ENCODE measurements at places on chromosomes 1 and 21.

- DNase-seq = no peak
Observed at GRCh38 chr1:40974945-40975344, 4.6 kb upstream of the CTPS1 start.

DNA sequence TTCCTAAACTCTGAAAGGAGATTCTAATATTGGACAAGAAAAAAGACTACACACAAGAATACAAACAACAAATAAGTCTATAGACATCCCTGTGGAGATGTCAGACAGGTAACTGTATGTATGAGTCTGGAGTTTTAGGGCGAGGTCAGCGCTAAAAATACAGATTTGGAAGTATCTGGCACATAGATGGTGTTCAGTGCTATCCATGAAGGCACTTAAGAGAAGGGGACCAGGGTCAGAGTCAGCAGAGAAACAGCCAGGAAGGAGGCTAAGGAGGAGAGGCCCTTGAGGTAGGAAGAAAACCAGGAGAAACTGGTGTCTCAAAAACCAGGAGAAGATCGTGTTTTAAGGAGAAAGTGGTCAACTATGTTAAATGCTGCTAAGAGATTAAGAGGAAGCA, 18.1 kb downstream of the ZMPSTE24 start:
- DNase-seq = no peak

- no peak for DNase-seq
Observed at GRCh38 chr1:66274634-66275033, 259.3 kb upstream of the SGIP1 start.

DNA sequence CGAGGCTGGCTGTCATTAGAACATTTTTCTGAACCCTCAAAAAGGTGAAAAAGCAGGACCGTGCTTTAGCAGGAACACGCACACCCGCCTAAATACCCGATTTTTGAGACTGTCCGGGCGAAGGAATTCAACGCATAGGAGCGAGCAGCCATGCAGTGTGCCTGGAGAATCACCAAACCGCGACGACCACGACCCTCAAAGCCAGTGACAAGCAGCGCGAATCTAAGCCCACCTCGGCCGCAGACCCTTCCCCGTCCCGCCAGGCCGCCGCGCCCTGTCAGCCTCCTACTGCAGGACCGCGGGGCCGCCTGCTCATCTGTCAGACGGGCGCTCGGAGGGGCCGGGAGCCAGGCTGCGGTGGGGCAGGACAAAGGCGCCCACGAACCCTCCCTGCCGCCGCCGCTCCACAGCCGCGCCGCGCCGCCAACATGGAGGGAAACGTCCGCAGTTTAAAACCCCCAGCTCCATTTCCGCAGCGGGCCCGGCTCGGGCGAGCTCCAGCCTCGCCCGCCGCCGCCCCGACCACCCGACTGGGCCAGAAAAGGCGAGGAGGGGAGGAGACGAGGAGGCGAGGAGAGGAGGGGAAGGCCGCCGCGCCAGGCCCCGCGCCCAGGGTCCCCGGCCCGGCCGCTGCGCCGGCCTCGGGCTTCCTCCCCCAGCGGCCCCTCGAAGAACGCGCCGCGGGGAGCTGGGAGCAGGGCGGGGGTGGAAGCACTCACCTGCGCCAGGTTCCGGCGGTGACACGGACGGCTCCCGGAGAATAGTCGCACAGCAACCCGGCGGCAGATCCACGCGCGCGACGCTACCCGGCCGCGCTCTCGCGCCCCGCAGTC, at the start of gene LBR:
TSS of gene LBR (minus strand) at position 804 of the 833 bp plus-strand sequence. CDS start 3,963 bp downstream, outside the sequence.
- no peak for DNase-seq

- no peak for DNase-seq
Observed at GRCh38 chr1:178361847-178362246, 134.9 kb downstream of the CLEC20A start.

DNA sequence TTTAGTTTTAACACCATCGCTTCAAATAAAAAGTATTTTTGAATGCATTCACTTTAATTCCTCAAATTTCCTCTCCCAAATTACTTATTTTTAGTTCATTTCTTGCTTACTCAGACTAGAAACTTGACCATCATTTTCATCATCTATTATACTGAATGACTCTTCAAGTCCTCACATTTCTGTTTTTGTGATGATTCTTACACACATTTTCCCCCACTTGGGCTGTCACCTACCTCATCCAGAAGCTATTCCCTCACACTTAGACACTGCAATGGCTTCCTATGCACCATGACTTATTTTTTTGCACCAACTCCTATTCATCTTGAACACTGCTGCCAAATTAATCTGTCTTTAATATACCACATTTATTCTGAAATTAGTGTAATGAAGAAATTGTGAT, 239.6 kb upstream of the DUSP10 start:
- no peak for DNase-seq

DNA sequence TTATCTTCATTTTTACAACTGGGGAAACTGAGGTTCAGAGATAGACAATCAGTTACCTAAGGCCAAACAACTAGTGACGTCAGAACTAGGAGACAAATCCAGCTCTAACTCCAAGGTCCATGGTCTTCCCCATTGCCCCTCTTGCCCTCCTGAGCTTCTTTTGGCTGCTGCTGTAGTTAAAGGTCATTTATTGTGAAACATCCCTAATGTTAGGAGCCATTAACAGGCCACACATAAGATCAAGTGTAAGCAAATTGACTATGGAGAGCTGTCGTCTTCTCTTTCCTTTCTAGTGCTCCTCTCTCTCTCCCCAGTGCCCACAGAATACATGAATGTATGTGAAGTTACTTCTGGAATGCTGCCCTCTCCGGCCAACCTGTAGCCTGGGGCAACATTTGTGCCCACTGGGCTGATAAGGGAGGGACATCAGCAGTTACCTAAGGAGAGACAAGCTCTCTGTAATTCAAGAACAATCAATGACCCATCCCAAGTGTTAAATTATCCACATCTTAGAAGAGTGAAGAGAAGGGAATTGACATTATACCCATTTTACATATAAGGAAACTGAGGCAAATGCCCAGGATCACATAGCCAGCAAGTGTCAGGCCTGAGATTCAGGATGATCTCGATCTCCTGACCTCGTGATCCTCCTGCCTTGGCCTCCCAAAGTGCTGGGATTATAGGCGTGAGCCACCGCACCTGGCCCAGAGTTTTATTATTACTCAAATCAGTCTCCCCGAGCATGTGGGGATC, 40.1 kb downstream of the PTAFR start:
- no peak for DNase-seq

DNA sequence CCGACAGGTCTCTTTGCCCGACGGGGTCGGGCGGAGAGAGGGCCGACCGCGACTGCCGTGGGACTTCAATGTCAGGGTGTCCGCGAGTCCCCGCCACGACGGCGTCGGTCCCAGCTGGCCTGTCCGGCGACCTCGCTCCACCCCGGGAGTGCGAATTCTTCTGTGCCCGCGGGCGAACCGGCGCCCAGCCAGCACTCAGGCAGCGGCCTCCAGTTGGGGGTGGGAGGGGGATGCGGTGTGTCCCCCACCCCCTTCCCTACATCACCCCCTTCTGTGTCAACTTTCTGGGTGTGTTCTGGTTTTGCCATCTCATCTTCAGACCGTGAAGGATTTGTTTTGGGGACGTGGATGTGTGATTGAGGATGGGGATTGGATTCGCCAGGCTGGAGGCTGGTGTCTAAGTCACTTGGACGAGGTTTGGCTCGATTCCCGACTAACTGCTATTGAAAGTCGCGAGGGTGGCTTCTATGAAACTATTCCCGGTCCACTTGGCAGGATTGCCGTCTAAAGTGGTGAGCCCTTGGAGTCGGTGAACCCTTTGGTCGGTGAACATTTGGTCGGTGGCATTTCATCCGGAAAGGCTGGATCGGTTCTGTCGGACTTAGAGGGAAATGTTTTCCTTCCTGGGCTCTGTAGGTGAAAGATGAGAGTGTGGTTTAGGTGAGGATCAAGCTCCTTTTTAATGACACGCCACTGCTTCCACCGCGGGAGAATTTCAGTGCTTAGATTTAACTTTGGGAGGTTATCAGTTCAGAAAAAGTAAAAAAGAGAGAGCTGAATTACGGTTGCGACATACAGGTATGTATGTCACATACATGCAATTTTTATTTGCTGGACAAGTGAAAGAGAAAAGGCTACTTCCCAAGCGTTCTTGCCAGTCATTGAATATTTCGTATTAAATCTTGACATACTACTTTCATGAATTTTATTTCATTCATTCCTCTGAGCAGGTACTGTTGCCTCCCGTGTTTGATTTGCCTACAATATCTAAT, 771 bp downstream of the ABCD3 start:
- peak; percentile 32 for DNase-seq

DNA sequence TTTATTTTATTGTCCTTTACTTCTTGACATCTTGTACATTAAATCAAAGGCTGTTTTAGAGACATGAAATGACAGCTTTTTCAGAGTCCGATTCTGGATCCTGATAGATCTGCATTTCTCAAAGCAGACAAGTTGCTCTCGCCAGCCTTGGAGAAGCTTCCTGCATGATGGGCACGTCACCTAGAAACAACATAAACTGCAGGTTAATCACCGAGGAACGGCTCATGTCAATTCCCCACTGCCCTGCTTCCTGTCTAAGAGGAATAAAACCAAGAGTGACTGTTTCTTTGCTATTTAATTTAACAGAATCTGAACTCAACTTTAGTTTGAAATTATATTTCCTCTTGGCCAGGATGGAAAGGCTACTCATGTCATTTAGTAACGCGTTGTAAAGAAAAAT, 77.0 kb downstream of the RWDD3 start:
- DNase-seq = no peak

GRCh38 chr1:76185207-76185606, 110.7 kb downstream of the ST6GALNAC3 start:
- DNase-seq = no peak

GRCh38 chr21:24671901-24672300, 935.4 kb downstream of the MRPL39 start:
- DNase-seq = no peak

DNA sequence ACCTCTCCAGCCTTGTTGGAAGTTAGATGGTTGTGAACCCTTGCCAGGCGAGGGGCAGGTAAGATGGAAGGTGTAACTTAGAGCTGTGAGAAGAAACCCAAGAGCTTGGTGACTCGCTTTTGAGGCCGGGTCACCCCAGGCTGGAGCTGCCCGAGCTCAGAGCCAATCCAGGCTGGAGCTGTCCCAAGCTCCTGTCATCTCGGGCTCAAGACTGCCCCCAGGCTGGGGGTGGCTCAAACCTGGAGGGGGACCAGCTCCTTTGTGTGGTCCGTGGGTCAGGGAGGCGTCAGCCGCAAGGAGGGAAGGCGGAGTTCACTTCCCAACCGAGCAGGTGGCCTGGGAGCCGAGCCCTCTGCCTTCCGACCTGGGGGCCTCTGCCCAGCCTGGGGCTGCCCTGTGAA, 2.0 kb downstream of the HUNK start:
- DNase-seq = no peak

- no peak for DNase-seq
Observed at GRCh38 chr1:232952514-232953499, 2.4 kb downstream of the NTPCR start.

- DNase-seq = no peak
Observed at GRCh38 chr1:233912447-233912846, 8.0 kb downstream of the SLC35F3 start.

DNA sequence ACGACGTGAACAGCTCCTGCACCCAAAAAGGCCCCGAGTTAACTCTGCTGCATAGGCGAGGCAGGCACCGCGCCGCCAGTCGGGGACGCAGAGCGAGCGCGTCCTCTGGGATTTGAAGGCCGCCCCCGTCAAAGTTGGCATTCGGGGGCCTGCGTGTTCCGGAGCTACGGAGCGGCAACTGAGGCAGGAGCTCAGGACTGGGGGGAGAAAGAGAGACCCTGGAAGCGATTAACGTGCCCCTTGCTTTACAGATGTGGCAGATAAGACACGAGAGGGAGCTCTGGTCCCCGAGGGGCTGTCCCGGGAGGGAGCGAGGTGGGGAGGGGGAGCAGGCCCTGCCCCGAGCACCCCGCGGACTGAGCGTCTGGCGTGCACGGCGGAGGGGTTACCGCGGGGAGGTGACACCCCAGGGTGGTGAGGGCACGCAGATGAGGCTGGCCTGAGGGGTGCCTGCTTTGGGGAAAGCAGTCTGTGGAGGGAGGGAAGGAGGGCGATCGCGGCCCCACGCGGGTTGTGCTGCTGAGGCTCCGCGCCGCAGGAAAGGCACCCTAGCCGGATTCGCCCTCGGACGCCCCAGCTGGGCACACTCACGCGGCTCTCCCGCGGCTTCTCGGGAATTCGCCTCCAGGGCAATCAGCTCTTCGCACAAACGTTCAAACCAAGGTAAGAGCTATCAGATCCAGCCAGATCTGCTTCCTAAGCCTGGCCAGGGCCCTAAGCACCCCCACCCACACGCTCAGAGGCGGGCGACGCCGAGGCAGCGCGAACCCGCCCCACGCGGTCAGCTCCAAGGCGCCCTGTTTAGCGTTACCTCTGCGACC, 26.5 kb downstream of the ACTA1 start:
- no peak for DNase-seq

GRCh38 chr1:192635939-192636338, at the start of gene RGS13:
Gene RGS13, plus strand, starts transcription at chr1:192636147. Its CDS starts 8,188 bp downstream, at chr1:192644335.
- DNase-seq = no peak

GRCh38 chr1:235410467-235410866, 43.2 kb downstream of the TBCE start:
- DNase-seq = no peak

DNA sequence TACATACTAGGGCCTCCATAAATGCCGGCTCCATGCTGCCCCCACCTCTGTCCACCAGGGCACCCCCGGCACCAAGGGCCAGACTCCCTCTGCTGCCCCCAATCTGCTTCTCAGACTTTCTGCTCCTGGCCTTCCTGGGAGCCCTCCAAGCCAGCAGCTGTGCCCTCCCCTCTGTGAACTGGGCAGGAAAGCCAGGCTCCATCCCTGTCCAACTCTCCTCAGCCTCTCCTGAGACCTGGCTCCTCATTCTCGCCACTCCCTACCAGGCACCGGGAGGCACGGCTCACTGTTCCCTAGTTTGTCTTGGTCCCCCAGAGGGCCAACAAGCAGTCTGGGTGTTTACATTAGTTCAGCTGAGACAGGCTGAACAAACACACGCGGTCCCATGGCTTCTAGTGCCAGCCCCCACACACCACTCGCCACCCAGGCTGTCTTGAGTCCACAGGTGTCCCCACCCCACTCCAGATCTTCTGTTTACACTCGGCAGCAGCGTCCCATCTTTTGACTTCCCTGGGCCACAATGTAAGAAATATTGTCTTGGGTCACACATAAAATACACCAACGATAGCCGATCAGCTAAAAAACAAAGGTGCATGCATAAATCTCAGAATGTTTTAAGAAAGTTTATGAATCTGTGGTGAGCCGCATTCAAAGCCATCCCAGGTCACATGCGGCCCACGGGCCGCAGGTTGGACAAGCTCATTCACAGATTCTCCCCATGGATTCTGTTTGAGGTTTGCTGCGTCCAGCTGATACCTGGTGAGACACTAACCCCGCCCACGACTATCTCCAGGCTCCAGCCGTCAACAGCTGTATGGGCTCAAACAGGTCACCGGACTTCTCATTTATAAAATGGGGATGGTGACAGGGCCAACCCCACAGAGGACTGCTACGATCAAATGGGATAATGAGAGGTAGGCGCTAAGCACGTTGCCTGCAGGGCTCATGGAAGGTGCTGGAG, 29.5 kb upstream of the ECE1 start:
- no peak for DNase-seq

GRCh38 chr1:4113897-4114296, 213.8 kb upstream of the C1orf174 start:
- DNase-seq = no peak
